ENCODE measurements at places on chromosomes 11 and 22.
A peak's percentile ranks its signal among the peaks of the same experiment; 100 is the strongest.

GRCh38 chr11:127866109-127866508, 721.2 kb downstream of the ETS1 start:
- no peak for DNase-seq

GRCh38 chr11:44305026-44305469, 4.9 kb downstream of the ALX4 start:
- no peak for DNase-seq

- no peak for DNase-seq
These were observed 31.5 kb downstream of the PTPRJ start for GRCh38 chr11:48011798-48012391.

GRCh38 chr11:130782361-130783222, 133.7 kb downstream of the SNX19 start:
- DNase-seq, result peak; percentile 81

- DNase-seq, result no peak
These were observed 221.4 kb downstream of the DBX1 start for GRCh38 chr11:19938866-19939265.

DNA sequence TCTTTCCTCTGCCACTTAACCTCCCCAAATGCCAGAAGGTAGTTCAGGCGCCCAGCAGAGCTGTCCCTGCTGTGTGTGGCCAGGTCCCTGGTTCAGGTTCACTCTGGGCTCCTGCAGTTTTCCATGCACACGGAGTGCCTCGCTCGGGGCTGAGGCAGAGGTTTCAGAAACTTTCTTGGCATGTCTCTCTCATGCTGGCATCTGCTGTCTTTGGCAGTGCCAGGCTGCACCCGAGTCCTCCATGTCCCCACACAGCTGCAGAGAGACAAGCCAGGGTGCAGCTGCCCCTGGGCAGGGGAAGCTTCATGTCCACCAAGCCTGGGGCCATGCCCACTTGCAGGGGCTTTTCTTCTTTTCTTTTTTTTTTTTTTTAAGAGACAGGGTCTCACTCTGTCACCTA, 7.0 kb upstream of the NEFH start:
- no peak for DNase-seq

DNA sequence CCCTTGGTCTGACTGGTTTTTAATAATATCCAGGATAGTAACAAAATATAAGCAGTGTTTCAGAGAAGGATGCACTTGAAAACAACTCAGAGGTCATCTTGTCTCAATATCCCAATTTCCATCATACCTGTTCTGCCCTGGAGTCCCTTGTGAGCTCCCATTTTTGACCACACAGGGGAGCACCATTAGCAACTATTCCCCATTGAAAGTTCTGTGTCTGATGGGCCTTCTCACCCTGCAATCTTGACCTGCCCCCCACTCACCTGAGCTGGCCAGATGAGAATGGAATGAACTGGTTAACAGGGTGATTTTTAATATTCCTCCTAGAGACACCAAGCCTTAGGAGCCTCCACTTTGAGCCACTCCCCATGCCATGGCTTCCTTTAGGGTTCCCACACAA, 3.8 kb upstream of the CAPN5 start:
- no peak for DNase-seq

DNA sequence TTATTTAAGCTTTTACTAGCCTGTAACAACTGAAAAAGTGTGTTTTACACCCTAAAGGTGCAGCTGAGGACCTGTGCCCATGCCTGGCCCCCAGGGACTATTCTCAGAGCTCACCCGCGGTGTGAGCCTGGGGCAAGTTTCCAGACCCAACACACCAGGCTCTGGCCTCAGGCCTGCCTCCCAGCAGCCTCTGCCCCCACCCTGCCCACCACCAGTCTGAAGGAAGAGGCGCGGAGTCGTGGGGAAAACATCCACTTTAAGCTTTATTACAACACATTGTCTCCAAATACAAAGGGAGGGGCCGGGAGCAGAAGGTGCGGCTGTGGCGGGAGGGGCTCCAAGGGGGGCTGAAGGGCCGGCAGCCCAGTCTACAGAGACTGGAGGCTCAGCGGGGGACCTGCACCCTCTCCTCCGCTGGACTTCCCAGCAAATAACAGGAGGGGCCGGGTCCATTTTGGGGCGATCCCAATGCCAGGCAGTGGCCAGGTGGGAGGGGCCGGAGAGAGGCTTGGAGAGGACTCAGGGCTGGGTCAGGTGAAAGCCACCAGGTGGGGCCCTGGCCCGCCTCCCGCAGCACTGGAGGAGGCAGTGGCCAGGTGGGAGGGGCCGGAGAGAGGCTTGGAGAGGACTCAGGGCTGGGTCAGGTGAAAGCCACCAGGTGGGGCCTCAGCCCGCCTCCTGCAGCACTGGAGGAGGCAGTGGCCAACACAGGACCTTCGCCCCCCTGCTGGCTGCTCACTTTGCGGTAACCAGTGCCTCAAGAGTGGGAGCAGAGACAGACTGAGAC, 18.1 kb downstream of the DUSP8 start:
- DNase-seq, result no peak

DNA sequence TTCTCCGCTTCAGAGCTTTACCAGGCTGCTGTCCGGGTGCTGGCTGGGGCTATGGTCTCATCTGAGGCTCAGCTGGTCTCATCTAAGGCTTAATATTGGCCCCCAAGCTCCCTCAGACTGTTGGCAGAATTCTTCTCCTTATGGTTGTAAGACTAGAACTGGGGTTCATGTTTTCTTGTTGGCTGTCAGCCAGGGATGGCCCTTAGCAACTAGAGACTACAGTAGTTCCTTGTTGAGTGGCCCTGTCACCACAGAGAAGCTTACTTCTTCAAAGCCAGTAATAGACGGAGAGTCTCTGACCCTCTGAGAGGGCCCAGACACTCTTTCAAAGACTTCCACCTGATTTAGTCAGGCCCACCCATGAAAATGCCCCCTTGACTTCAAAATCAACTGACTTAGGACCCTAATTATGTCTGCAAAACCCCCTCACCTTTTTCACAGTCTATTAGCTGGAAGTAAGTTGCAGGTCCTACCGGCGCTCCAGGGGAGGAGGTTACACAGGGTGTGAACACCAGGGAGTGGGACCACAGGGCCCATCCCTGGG, 24.2 kb upstream of the TREH start:
- DNase-seq, result peak; percentile 29

- peak; percentile 77 for DNase-seq
These were observed at the start of gene APOL3 for GRCh38 chr22:36160499-36160942. Gene APOL3 (minus strand): TSS chr22:36160755. CDS start chr22:36149055, 11,700 bp downstream.

DNA sequence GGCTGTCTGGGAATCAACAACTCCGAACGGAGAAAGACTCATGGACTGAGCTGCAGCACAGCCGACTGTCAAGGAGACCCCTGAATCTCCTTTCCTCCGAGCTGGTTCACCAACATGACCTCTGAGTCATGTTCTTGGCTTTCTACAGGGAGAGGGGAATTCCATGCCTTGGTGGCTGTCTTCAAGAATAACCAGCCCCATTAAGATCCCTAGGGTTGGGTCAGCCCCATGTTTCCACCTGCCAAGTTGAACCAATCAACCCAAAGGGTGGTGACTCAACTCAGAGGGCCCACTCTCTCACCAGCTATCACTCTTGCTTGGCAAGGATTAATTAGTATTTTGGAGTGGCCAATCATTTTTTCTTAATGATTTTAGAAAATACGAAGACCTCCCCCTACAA, 28.3 kb upstream of the IGSF22 start:
- DNase-seq, result no peak

DNA sequence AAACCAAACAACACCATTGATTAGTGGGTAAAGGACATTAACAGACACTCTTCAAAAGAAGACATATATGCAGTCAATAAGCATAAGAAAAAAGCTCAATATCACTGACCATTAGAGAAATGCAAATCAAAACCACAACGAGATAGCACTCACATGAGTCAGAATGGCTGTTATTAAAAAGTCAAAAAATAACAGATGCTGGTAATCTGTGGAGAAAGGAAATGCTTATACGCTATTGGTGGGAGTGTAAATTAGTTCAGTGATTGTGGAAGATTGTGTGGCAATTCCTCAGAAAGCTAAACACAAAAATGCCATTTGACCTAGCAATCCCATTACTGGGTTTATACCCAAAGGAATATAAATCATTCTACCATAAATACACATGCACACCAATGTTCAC, 182.6 kb downstream of the TRPC6 start:
- DNase-seq, result no peak

DNA sequence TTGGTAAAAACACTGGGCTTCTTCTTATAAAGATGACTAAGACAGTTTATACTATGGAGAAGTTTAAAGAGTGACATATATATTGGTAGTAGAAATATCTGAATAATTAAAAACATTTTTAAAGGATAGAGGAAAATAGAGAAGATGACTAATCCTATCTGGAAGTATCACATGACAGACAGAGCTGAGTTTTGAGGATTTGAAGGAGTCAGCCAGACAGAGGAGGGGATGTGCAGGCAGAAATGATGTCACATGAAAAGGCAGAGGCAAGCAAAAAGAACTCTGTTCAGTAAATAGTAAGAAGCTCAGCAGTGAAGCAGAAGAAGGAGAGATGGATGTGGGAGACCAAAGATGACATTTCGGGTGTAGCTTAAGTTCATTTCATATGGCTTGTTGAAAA, 1.6 kb downstream of the OR10A2 start:
- no peak for DNase-seq

GRCh38 chr22:45688600-45689080, 17.0 kb downstream of the ATXN10 start:
- no peak for DNase-seq

- DNase-seq, result no peak
These were observed 82.4 kb downstream of the MED15 start for GRCh38 chr22:20589614-20590476.

GRCh38 chr11:78020246-78020645, 2.8 kb downstream of the KCTD14 start:
- DNase-seq, result no peak

GRCh38 chr11:78783846-78784245, 209.2 kb upstream of the NARS2 start:
- no peak for DNase-seq

- DNase-seq, result no peak
These were observed 38.8 kb downstream of the MICAL3 start for GRCh38 chr22:17985606-17986005.

DNA sequence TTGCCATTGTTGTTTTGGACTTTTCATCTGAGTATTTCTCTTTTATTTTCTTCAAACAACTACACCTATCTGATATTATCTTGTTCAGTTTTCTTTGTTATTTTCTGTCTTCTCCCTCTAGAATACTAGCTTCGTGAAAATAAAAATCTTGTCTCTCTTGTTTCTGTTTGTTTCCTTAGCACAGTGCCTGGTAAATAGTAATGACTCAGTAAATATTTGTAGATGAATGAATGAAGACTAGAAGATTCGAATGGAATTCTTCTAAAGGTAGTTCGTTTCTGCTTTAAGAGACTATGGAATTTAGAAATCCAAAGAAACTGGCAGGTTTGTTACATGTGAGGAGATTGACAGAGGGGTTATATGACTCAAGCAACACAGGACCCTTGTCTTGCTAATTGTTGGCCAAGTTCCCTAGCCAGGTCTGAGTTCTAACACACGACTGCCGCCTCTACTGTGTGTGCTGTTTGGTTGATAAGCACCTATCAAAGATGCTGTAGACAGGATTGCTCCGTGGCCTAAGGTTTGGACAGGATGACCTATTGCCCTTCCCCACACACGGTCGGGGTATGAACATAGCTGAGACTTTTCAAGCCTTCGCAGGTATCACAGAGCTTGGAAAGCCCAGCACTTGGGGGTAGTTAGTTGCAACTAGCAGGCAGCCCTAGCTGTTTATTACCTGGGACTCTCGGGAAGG, 831 bp upstream of the TMEM135 start:
- DNase-seq, result no peak

DNA sequence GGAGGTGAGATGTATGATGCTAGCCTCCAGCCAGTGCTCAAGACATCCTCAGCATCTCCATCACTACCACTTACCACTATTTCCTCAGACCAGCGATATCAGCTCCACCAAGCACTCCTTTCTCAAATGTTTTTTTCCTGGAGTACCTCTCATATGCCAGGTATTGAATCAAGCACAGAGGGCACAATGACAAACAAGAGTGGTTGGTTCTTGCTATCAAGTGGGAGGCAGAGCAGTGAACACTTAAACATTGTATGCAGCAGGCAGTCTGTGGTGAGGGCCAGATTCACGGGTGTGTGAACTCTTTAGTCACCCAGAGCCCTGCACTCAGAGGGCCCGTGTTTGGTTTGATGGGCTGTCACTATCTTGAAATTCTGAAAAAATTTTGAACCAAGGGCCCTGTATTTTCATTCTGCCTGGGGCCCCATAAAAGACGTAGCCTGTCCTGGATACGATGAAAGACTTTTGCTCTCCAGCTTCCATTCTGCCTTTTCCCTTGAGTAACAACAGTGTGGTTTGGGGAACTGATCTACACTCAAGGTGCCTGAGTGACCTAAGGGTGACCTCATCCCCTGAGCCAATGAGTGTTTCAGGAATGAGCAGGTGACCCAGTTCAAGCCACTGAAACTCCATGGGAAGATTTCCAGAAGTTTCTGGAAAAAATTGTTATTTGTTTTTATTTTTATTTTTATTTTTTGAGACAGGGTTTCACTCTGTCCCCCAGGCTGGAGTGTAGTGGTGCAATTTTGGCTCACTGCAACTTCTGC, 348.4 kb upstream of the NARS2 start:
- DNase-seq, result no peak

- no peak for DNase-seq
These were observed 2.7 kb downstream of the MDK start for GRCh38 chr11:46383974-46384701.

DNA sequence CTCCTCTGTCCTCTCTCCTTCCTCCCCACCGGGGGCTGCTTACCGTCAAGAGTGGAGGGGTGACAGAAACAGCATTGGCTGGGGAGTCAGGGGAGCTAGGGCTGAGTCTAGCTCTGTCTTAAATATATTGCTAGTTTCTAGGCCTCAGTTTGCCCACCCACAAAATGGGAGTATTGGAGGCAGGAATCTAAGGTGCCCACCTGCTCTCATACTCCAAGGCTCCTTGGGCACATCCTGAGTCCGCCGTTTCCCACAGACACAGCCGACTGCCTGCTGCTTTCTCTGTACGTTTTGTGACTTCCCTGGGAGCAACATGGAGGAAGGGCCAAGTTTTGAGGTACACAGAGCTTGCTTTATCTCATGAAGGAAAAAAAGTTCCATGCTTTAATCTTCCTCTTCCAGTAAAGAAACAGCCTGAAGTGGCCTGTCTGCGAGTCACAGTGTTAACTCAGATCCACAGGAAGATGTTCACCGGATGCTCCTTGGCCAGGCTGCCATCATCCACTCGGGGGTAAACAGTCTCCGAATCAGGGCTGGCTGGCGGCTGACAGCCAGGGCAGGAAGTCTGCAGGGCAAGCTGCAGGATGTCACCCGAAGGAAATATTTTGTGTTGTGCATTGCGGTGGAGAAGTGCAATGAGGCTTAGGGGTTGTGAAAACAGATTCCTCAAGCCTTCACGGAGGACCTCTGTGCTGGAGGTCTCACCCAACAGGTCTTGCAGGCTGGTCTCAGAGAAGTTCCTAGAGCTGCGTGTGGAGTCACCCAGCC, 11.0 kb upstream of the CERK start:
- DNase-seq, result peak; percentile 62

- DNase-seq, result no peak
These were observed 4.0 kb upstream of the OR56A3 start for GRCh38 chr11:5937868-5938602.

- DNase-seq, result no peak
These were observed 599 bp upstream of the PPP2R1B start for GRCh38 chr11:111766834-111767142.

Data from femur (tissue), 1 donor.